Activated CD4-positive, alpha-beta memory T cell treated with anti-CD3 and anti-CD28 coated beads for 36 hours (primary cell): ENCODE measurements at places on chromosomes 11 and 22.

- H3K27me3 ChIP-seq: peaks cover 5% of the 10 kb centered on the region
- H3K4me1 ChIP-seq: no peaks in the 10 kb centered on the region
- DNase-seq: no peak
- no peak overlapping the region for H3K4me3 ChIP-seq
- H3K36me3 ChIP-seq: no peaks in the 10 kb centered on the region
Measured at GRCh38 chr11:72535194-72535547, 100.8 kb upstream of the CLPB start.

- H3K27ac ChIP-seq: no peak overlapping the region
- DNase-seq: no peak
- H3K36me3 ChIP-seq: no peaks in the 10 kb centered on the region
- H3K27me3 ChIP-seq: no peaks in the 10 kb centered on the region
Measured at GRCh38 chr11:92623055-92623454, 346.4 kb upstream of the MTNR1B start.

DNA sequence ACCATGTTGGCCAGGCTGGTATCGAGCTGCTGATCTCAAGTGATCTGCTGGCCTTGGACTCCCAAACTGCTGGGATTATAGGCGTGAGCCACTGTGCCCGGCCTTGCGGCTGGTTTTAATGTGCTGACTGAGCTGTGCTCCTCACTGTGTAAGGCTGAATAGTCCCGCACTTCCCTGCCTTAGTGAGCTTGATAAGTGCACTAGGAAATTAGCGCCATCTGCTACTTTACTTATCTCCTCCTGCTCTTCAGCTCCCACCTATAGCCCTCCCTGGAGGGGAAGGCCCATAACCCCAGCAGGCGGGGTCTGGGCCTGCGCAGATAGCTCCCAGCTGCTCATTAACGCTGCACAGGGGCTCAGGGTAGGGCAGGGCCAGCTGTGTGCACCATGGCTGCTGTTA lies 49.4 kb downstream of the CLMP start:
- H3K4me1 ChIP-seq: no peaks in the 10 kb centered on the region
- no peaks in the 10 kb centered on the region for H3K36me3 ChIP-seq
- H3K4me3 ChIP-seq: no peak overlapping the region
- no peak overlapping the region for H3K27ac ChIP-seq
- no peak for DNase-seq

GRCh38 chr22:35973388-35973787 lies 55.2 kb downstream of the RBFOX2 start:
- no peak overlapping the region for H3K27ac ChIP-seq
- H3K27me3 ChIP-seq: peaks cover 5% of the 10 kb centered on the region
- no peak overlapping the region for H3K4me3 ChIP-seq
